H1 (cell line): ENCODE measurements at places on chromosomes 3 and 15.

GRCh38 chr15:84826369-84826823 is 9.2 kb downstream of the ALPK3 start:
- no peaks in the 10 kb centered on the region for H3K4me1 ChIP-seq
- H3K36me3 ChIP-seq, result no peaks in the 10 kb centered on the region
- no peak overlapping the region for H3K4me3 ChIP-seq
- peak; percentile 70 for DNase-seq
- H3K27ac ChIP-seq, result no peak overlapping the region

DNA sequence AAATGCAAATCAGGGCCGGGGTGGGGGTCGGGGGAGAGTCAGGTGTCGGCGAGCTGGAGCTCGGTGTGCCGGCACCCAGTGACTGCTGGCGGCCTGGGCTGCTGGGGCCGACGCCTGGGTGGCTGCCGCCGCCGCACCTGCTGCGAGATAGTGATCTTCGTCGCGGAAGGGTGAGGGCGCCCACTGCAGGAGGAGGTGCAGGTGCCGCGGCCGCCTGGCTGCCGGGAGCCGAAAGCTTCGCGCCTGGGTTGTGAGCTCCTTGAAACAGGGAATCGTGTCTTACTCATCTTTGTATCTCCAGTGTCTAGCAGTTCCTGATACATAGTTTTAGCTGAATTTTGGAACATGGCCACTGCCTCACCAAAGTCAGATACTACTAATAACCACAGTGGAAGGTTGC is 64.0 kb upstream of the CPOX start:
- H3K4me3 ChIP-seq, result peak overlapping the region; percentile 29; the same call in 1 of the 2 replicates
- peak; percentile 21 for DNase-seq
- no peaks in the 10 kb centered on the region for H3K27me3 ChIP-seq
- H3K4me1 ChIP-seq, result no peaks in the 10 kb centered on the region
- no peak overlapping the region for H3K27ac ChIP-seq
- no peaks in the 10 kb centered on the region for H3K36me3 ChIP-seq

GRCh38 chr3:36211652-36211999 is 168.7 kb upstream of the STAC start:
- H3K27me3 ChIP-seq, result no peaks in the 10 kb centered on the region
- no peak for DNase-seq
- H3K4me1 ChIP-seq, result no peaks in the 10 kb centered on the region
- no peak overlapping the region for H3K4me3 ChIP-seq
- H3K36me3 ChIP-seq, result no peaks in the 10 kb centered on the region

DNA sequence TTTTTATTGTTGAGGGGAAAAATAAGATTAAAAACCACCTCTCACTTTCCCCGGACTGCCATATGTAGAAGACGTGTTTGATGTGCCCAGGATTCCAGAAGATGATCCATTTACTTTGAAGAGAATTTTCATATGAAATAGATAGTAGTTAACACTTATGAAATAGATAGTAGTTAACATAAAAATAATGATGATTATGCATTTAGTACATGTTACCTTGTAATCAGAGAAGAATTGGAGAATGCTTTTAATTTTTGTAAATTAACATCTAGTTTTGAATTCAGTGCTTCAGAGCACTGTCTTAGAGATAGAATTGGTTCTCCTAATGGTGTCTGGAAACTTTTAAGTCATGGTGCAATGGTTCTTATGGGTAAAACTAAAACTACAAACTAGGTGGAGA is 46.1 kb upstream of the CRTC3 start:
- no peak for DNase-seq
- H3K4me3 ChIP-seq, result no peak overlapping the region
- H3K27ac ChIP-seq, result no peak overlapping the region
